ENCODE measurements at places on chromosomes 12 and 14. TPM values are rescaled to one million over a fixed set of nuclear protein-coding genes. Genes with fewer than 3 reads are reported as not detected.

- H3K27ac ChIP-seq = no peak overlapping the region
- H3K4me3 ChIP-seq = no peak overlapping the region
- DNase-seq = no peak
- H3K27me3 ChIP-seq = no peaks in the 10 kb centered on the region
- no peaks in the 10 kb centered on the region for H3K4me1 ChIP-seq
These were observed 87.6 kb upstream of the MAP1LC3B2 start for GRCh38 chr12:116471544-116471943.

DNA sequence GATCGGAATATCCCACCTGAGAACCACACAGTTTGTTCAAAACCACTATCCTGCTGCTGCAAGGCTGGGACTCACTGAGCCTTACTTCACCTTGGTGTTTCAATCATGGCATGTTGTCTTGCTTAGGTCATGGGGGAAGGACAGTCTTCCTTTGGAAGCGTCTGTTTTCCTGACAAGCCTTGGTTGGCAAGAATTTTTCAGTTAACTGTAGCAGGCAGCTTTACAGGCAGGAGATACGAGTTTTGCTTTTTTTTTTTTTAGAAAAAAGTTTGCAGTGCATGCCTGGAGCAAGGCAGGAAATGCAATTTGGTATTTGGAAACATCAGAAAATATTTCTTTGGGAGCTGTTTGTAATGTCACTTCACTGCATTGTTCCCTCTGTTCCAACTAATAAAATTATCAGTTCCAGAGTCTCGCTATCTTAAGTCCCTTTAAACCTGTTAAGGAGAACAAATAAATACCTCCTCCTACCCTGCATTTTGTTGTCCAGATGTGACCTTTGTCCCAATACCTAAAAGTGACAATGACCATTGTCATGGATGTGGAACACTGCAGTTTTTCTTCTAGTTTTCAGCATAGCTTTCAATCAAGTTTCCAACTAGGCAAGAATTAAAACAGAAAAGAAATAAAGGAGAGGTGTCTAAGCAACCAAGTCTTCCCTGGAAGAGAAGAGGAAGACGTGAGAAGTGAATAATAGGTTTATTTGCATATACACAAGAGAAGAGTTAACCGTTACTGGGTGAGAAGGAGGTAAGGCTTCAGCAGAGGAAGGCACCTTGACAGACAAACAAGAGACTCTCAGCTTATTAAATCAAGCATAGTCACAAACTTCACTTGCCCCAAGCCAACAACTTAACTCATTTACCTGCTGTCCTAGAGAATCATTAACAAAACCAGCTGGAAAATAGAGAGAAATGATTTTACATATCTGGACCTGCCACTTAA lies 71.4 kb upstream of the ACTN1 start:
- H3K4me1 ChIP-seq = peaks cover 64% of the 10 kb centered on the region
- DNase-seq = no peak
- no peaks in the 10 kb centered on the region for H3K27me3 ChIP-seq

DNA sequence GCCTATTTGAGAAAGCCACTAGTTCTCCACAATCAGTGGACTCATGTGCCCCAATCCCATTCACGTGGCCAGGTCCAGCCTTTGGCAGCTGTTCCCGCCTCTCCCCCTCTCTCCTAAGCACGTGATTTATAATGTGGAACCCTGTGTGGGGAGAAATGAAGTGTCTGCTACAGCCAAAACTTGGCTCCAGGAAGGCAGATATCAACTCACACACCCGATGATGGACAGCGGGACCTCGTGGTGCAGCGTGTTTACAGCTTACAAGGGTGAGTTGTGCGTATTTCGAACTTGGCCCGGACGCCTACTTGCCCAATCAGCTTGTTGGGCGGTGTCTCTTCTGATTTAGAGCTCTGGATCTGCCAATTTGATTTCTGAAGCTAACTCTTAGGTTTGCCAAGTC lies 38.1 kb upstream of the FAM181A start:
- no peak overlapping the region for H3K27ac ChIP-seq
- H3K36me3 ChIP-seq = no peaks in the 10 kb centered on the region
- DNase-seq = no peak
- H3K4me3 ChIP-seq = no peak overlapping the region
- H3K4me1 ChIP-seq = no peaks in the 10 kb centered on the region
- no peaks in the 10 kb centered on the region for H3K27me3 ChIP-seq

Gene ANO2
- total RNA-seq = 3.3 TPM

GRCh38 chr12:56631790-56632700 lies 1.9 kb upstream of the BAZ2A start:
- H3K4me1 ChIP-seq = peaks cover 48% of the 10 kb centered on the region
- no peaks in the 10 kb centered on the region for H3K27me3 ChIP-seq
- peak overlapping the region; percentile 8 for H3K4me3 ChIP-seq

Gene LHX5
- 0.13 TPM for total RNA-seq

DNA sequence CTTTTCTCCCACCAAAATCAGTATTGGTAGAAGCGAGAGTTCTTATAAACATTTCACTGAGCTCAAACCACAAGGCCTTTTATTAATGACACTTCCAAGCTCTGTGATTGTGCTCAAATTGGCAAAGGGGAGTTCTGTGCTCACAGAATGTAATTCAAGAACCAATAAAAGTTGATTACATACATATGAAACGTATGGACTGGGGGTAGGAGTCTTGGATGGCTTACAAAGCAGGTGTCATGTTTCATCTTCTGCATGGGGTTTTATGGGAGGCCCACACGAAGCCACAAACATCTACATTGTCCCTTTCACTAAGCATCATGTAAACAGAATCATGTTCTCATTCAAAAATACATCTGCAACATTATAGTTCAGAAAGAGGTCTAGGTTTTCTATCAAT lies 828.3 kb downstream of the VRK1 start:
- no peaks in the 10 kb centered on the region for H3K27me3 ChIP-seq
- H3K4me1 ChIP-seq = no peaks in the 10 kb centered on the region
- no peaks in the 10 kb centered on the region for H3K36me3 ChIP-seq

Gene NINJ2
- total RNA-seq = 0.49 TPM

GRCh38 chr12:113120670-113121370 lies 14.7 kb downstream of the RASAL1 start:
- H3K4me3 ChIP-seq = no peak overlapping the region
- H3K27ac ChIP-seq = no peak overlapping the region
- DNase-seq = peak; percentile 76
- no peaks in the 10 kb centered on the region for H3K36me3 ChIP-seq
- H3K27me3 ChIP-seq = no peaks in the 10 kb centered on the region
- no peaks in the 10 kb centered on the region for H3K4me1 ChIP-seq

Measured in thyroid gland (tissue), 4 donors.